ENCODE measurements at places on chromosomes 1 and 21. TPM values are rescaled to one million over a fixed set of nuclear protein-coding genes. Genes with fewer than 3 reads are reported as not detected.

DNA sequence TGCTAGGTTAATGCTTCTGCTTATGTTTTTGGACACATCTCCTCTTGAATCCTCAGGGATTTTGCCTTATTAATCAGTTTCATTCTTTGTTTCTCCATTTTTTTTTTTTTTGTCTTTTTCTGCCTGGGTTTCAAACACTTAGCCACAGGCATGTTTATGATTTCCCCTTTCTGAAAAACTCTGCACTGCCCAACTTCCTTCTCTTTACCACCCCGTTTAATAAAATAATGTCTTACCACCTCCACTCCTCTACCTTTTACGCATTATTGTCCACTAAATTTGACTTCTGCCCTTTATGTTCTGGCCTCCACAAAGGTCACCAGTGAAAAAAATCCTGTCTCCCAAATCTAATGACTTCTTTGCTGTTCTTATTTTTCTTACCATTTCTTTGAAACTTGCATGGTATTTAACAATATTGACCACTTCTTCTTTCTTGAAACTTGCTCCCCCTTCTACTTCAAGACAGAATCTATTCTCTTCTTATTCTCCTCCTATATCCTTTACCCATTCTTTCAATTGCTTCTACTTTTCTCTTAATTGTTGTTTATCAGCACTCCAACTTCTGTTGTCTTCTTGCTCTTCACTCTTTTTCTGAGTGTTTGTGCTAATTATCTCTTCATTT lies 150.3 kb downstream of the TNFSF18 start:
- no peaks in the 10 kb centered on the region for H3K36me3 ChIP-seq
- DNase-seq, result no peak
- H3K4me3 ChIP-seq, result no peak overlapping the region

The AMY1B gene
- not detected for total RNA-seq

The SLC2A5 gene
- total RNA-seq, result 4.5 TPM

The GBP4 gene
- 2.7 TPM for total RNA-seq

GRCh38 chr1:99548943-99549605 lies 96.8 kb upstream of the PALMD start:
- H3K4me3 ChIP-seq, result no peak overlapping the region
- H3K27me3 ChIP-seq, result no peaks in the 10 kb centered on the region
- peak; percentile 75 for DNase-seq
- no peaks in the 10 kb centered on the region for H3K36me3 ChIP-seq

GRCh38 chr1:204405988-204406387 lies 5.6 kb downstream of the PPP1R15B start:
- H3K4me3 ChIP-seq, result no peak overlapping the region
- peaks cover 6% of the 10 kb centered on the region for H3K4me1 ChIP-seq
- H3K36me3 ChIP-seq, result peaks cover 18% of the 10 kb centered on the region
- H3K27me3 ChIP-seq, result no peaks in the 10 kb centered on the region
- no peak overlapping the region for H3K27ac ChIP-seq
- no peak for DNase-seq

DNA sequence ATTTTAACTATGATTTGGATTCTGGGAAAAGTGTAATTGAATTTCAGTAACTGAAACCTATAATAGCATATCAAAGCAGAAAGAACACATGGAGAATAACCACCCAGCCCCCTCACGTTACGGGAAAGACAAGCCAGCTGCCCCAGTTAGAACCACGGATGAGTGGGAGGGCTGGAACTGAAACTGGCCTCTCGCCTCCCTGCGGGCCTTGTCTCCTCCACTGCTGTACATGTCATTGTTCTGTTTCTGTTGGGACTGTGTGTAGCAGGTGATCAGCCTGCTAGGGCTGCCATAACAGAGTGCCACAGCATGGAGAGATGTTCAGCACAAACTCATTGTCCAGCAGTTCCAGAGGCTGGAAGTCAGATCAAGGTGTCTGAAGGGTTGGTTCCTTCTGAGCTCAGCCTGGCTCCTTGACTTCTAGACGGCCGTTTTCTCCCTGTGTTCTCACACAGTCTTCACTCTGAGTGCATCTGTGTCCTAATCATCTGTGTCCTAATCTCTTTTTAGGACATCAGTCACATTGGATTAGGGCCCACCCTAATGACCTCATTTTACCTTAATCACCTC lies 52.4 kb downstream of the MAP3K21 start:
- no peaks in the 10 kb centered on the region for H3K4me1 ChIP-seq
- H3K36me3 ChIP-seq, result no peaks in the 10 kb centered on the region
- no peak for DNase-seq
- no peak overlapping the region for H3K27ac ChIP-seq
- no peak overlapping the region for H3K4me3 ChIP-seq

GRCh38 chr21:45824546-45825215 lies 156.9 kb upstream of the COL6A1 start:
- H3K27ac ChIP-seq, result no peak overlapping the region
- peaks cover 15% of the 10 kb centered on the region for H3K27me3 ChIP-seq
- no peaks in the 10 kb centered on the region for H3K36me3 ChIP-seq
- no peak overlapping the region for H3K4me3 ChIP-seq

DNA sequence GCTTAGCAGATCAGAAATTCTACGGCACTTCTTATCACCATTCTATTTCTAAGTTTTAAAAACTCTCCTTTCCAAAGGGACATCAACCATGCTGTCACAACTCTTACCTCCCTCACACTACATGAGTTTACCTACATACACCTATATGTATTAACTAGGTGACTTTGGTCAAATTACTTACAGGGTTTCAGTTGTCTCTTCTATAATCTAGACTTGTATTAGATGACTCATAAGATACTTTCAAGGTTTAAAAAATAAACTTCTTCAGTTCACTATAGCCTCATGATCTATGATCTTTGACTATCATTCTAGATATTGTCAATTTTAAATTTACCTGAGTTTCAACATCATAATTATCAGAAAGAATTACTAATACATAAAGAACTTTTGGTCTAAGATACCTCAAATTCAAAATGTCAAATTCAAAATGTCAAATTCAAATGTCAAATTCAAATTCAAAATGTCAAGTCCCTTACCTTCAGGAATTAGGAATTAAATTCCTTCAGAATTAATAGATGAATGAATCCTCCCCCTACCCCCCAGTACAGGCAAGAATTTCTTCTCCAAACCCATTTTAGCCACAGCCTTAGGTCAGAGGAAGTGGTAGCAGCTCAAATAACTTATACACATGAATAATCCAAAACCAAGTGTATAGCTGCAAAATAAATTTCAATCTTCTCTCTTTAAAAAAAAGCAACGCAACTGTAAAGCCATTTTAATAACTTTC lies 31.1 kb downstream of the OTUD7B start:
- H3K27ac ChIP-seq, result no peak overlapping the region
- DNase-seq, result no peak
- no peak overlapping the region for H3K4me3 ChIP-seq
- H3K36me3 ChIP-seq, result peaks cover 19% of the 10 kb centered on the region

GRCh38 chr1:203781962-203782361 lies 13.5 kb upstream of the ZBED6 start:
- no peaks in the 10 kb centered on the region for H3K27me3 ChIP-seq
- H3K27ac ChIP-seq, result no peak overlapping the region
- H3K36me3 ChIP-seq, result no peaks in the 10 kb centered on the region
- H3K4me3 ChIP-seq, result no peak overlapping the region
- DNase-seq, result no peak
- H3K4me1 ChIP-seq, result no peaks in the 10 kb centered on the region

DNA sequence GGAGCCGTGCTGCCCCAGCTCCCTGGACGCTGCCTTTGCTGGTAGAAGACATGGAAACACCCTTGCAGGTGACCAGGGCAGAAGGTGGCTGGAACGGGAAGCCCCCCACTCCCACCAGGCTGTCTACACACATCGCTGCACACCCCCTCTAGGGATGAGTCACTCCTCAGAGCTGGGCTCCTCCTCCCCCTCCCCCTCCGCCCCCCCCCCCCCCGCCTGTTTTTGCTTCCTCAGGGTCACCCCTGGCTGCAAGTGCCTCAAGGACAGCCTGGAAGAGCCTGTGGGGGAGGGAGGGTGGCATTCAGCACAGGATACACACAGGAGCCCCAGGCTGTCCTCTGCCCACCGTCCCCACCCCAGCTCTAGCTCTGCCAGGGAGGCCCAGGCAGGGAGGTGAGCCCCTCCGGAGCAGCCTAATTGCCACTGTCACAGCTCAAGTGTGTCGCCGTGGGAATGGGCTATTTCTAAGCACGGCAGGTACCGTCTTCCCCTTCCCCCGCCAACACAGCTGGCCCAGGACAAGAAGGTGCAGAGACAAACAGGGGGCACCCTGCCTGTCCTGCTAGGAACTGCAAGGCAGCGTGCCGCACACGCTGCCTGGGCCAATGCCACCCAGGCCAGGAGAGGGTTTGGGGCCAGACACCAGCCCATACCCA lies 2.5 kb downstream of the FNDC10 start:
- peaks cover 16% of the 10 kb centered on the region for H3K4me1 ChIP-seq
- H3K27ac ChIP-seq, result no peak overlapping the region
- H3K36me3 ChIP-seq, result no peaks in the 10 kb centered on the region
- H3K27me3 ChIP-seq, result peaks cover 64% of the 10 kb centered on the region
- H3K4me3 ChIP-seq, result no peak overlapping the region

DNA sequence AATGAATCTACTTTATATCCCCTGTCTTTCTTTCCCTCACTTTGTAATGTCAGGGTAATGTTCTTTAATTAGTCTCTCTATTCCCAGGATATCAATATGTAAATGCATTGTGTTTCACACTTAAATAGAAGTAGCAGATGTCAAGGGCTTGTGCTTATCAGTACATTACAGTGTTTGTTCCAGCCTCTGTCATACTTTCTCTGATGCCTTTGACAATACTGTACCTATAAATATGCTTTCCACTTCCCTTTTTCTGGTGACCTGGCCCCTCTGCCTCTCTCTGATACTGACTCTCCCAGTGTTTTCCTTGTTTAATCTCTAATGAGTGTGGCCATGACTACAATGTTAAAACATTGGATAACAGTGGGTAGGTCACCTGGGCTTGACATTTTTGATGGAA lies 862.0 kb upstream of the NEGR1 start:
- no peaks in the 10 kb centered on the region for H3K27me3 ChIP-seq
- H3K36me3 ChIP-seq, result no peaks in the 10 kb centered on the region
- DNase-seq, result no peak
- no peaks in the 10 kb centered on the region for H3K4me1 ChIP-seq
- H3K27ac ChIP-seq, result no peak overlapping the region
- H3K4me3 ChIP-seq, result no peak overlapping the region

- H3K4me3 ChIP-seq, result no peak overlapping the region
- DNase-seq, result no peak
- no peaks in the 10 kb centered on the region for H3K4me1 ChIP-seq
- no peaks in the 10 kb centered on the region for H3K27me3 ChIP-seq
Observed at GRCh38 chr21:35796844-35797243, 263.5 kb downstream of the SETD4 start.

The OR2M3 gene
- not detected for total RNA-seq

GRCh38 chr1:116986421-116987255 lies 14.9 kb upstream of the CD101 start:
- no peaks in the 10 kb centered on the region for H3K27me3 ChIP-seq
- no peak overlapping the region for H3K27ac ChIP-seq
- peaks cover 19% of the 10 kb centered on the region for H3K36me3 ChIP-seq
- no peak for DNase-seq
- H3K4me3 ChIP-seq, result no peak overlapping the region

DNA sequence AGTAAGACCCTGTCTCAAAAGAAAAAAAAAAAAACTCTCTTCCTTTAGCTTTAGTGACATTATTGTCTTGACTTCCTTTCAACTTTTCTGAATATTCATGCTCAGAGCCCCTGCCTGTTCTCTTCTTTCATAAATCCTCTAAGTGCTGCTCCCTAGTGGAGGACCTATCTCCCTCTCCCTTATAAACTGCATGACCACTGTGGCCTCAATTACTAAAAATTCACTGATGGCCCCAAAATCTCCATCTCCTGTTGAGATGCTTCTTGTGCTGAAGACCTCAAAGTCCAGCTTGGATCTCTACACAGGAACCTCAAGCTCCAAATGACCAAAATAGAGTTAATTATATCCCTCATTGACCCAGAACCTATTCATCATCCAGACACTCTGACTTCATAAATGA lies 7.8 kb downstream of the ITLN1 start:
- H3K27me3 ChIP-seq, result no peaks in the 10 kb centered on the region
- DNase-seq, result no peak
- no peak overlapping the region for H3K4me3 ChIP-seq
- H3K4me1 ChIP-seq, result no peaks in the 10 kb centered on the region

- H3K4me3 ChIP-seq, result no peak overlapping the region
- peaks cover 22% of the 10 kb centered on the region for H3K36me3 ChIP-seq
- H3K4me1 ChIP-seq, result peaks cover 20% of the 10 kb centered on the region
- DNase-seq, result no peak
Observed at GRCh38 chr1:201405484-201405831, 6.3 kb upstream of the LAD1 start.
